Hematopoietic multipotent progenitor cell treated with erythropoietin and hydrocortisone succinate and interleukin-3 and kit ligand, for 17 days (in vitro differentiated cells): ENCODE measurements at places on chromosomes 11 and 22.

DNA sequence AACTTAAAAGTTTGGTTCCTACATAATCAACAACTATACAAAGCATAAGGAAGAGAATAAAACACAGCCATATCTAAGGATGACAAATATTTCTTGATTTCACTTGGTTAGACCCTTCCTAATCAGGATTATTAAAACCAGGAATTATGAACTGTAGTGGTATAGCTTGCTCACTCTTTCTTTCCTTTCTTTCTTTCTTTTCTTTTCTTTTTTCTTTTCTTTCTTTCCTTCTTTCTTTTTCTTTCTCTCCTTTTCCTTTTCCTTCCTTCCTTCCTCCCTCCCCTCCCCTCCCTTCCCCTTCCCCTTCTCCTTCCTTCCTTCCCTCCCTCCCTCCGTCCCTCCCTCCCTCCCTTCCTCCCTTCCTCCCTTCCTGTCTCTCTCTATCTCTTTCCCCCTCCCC is 78.0 kb downstream of the HORMAD2 start:
- no peak for DNase-seq

DNA sequence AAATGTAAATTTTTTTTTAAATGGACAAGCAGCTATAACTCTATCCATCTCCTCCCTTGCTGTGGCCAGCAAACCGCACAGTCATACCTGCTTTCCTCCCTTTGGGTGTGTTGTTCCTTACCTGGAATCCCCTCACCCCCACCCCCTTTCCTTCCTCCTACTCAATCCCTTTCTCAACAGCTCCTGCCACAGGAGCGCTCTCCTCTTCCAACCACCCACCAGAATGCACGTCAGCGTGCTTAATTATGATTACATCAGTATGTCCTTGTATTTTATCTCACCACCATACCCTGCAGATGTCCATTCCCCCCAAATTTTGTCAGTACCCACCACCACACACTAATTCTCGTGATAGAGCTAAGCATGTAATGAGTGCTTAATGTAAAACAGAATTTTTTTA is 60.9 kb upstream of the LMO2 start:
- DNase-seq = no peak

GRCh38 chr11:77517226-77517625 is 43.3 kb upstream of the PAK1 start:
- DNase-seq = no peak

- no peak for DNase-seq
These were observed 64.5 kb upstream of the EMID1 start for GRCh38 chr22:29141078-29141688.

- no peak for DNase-seq
These were observed 171.7 kb downstream of the TTC28 start for GRCh38 chr22:28507896-28508295.

- no peak for DNase-seq
These were observed 1517.4 kb downstream of the BRD1 start for GRCh38 chr22:48310289-48310688.

GRCh38 chr11:75056814-75057213 is 39.9 kb downstream of the OR2AT4 start:
- DNase-seq = no peak

GRCh38 chr11:96156379-96156722 is 186.6 kb downstream of the MAML2 start:
- no peak for DNase-seq

GRCh38 chr11:11843211-11843621 is 1.4 kb downstream of the USP47 start:
- DNase-seq = peak; percentile 68

- no peak for DNase-seq
These were observed 61.0 kb upstream of the NAV2 start for GRCh38 chr11:19651653-19652052.

- DNase-seq = no peak
These were observed 41.5 kb upstream of the CNTN5 start for GRCh38 chr11:98979205-98979604.

DNA sequence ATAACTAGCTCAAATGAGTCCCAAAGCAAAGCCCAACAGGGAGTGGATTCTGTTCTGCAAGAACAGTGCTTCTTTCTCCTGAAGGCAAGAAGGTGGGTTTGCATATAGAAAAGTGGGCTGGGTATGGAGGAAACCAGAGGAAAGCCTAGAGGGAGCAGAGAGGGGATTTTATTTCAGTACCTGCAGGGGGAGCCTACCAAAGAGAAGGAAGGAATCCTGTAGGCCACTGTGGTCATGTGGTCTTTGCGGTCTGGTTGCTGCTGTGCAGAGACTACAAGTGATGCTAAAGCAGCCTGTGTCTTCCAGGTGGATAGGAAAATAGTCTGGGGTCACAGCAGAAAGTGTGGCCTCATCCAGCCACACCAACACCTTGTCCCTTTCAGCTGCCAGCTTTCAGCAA is 33.2 kb upstream of the ZBTB16 start:
- no peak for DNase-seq

DNA sequence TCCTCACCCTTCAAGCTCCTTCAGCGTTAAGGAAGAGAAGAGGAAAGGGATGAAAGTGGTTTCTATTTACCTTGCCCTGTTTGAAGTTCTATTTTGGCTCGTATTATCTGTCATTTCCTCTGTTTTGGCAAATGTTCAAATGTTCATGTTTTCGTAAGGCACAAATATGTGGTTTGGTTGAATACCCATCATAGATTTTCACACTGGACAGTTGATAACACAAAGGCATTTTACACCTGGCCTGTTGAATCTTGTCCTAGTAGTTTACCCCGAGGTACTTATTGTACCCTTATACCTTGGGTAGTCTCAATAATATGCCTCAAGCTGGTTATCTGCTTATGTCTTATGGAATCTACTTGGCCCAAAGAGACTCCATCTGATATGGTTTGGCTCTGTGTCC is 706.9 kb downstream of the METTL15 start:
- no peak for DNase-seq

- DNase-seq = peak; percentile 78
These were observed at the start of gene SAAL1 for GRCh38 chr11:18105802-18106574. SAAL1 (minus strand) TSS chr11:18106082; CDS start chr11:18106041, 41 bp downstream.

DNA sequence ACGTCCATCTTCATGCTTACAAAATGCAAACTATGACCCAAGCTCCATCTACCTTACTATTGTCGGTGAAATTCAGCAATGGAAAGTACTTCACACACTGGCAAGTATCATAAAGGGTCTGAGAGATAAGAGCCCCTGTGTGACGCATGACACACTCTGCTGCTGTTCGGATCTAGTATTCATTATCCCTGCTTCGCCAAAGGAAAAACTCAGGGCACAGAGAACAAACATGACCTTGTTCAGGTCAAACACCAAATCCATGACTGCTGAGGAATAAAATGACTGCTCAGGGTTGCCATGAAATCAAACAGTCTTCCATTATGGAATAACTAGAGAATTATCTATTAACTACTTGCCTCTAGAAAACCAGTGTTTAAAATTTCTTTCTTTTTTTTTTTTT is 73.0 kb downstream of the MICAL3 start:
- DNase-seq = no peak

DNA sequence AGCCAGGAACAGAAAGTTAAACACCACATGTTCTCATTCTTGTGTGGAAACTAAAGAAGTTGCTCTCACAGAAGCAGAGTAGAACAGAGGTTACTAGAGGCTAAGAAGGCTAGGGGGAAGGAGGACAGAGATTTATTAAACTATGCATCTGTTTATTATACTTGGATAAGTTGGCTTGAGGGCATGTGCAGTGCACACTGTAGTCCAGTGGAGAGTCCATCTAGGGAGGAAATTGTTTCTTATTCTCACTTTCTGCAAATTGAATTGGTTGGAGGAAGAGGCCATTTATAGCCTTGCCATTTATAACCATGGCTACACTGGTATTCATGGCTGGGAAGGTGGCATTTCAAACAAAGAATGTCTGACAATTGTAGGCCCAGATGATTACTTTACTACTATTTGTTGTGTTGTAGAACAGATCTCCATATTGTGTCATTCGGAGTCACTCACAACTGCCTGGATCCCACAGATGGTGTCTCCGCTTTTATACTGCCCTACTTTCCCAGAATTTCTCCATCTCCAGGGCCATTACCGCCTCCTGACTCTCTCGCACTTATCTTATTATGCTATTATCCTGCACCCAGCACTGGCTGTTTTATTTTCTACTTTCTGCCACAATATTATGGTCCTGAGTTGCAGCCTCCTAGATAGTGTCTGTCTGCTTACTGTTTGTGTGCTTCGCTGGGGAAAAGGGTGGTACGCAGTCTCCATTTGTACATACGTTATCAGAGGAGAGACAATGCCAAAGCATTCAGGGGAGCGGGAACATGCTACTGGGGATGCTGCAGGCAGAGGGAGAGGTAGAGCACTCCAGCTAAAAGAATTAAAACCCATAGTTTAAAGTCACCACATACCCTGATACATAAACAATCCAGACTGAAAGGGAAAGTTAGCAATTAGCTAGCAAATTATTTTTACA is 169.3 kb upstream of the BLID start:
- DNase-seq = no peak

- DNase-seq = no peak
These were observed 26.9 kb upstream of the CYB5R3 start for GRCh38 chr22:42676059-42676607.
